ENCODE measurements at places on chromosomes 2 and 18. TPM values are rescaled to one million over a fixed set of nuclear protein-coding genes. Genes with fewer than 3 reads are reported as not detected.

DNA sequence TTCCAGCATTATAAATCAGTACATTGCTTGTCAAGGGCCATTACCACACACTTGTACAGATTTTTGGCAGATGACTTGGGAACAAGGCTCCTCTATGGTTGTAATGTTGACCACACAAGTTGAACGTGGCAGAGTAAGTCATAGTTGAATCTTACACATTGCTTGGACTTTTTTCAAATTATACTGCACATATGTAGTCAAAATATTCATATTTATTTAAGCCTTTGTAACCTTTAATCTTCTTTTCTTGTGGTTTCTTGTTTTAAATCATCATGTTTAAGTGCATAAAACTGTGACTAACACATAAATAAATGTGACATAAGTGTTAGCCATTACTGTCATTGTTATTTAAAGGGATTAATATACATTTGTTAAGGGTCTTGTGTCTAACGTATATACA lies 52.1 kb upstream of the EPB41L5 start:
- no peak for DNase-seq

DNA sequence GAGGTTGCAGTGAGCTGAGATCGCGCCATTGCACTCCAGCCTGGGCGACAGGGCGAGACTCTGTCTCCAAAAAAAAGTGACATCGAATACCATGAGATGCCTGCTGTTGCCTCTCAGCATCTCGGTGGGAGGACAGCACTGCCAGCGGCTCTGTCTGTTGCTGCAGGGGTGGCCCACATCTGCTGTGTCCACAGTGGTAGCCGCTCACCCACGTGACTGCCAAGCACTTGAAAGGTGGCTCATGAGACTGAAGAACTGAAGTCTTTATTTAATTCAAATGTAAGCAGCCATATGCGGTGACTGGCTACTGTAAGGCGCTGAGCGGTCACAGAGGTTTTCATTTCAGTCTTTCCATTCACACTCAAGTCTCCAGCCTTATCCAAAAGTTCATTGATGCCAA lies 25.8 kb downstream of the IMPA2 start:
- DNase-seq = no peak

- no peak for DNase-seq
Measured at GRCh38 chr2:237227592-237228280, 142.0 kb downstream of the COPS8 start.

GRCh38 chr2:239778861-239779558 lies 246.1 kb downstream of the NDUFA10 start:
- no peak for DNase-seq

DNA sequence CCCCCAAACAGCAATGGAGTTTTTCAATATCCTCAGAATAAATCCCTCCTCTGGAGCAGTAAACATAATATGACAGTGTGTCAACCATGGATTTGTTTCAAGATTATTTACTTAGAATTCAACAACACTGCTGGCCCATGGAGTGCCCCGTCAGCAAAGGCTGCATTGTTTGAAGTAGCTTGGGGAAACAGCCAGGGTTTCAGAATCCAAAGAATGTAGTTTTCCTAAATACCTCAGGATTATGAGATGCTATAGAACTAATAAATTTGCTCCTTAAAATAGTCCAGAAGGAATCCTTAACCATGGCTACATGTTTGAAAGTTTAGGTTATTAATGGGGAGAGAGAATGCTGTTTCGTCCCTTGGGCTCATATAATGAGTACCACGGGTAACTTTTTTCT lies 13.1 kb upstream of the CETN1 start:
- no peak for DNase-seq

DNA sequence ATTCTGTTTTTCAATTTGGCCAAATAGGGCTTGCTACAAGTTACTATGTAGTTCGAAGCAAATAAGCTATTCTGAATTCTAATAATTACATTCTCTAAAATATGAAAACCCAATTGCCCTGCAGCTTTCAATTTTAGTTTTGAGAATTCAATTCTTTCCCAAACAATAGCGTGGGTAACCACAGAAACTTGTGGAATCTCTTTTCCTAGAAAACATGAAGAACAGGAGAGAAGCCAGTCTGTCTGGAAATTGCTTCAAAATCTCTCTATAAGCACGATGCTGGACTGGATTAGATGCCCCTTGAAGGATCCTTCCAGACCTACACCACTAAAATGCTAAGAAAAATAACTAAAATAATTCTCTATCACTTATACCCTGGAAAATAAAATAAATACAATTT lies 115.0 kb downstream of the THADA start:
- no peak for DNase-seq

DNA sequence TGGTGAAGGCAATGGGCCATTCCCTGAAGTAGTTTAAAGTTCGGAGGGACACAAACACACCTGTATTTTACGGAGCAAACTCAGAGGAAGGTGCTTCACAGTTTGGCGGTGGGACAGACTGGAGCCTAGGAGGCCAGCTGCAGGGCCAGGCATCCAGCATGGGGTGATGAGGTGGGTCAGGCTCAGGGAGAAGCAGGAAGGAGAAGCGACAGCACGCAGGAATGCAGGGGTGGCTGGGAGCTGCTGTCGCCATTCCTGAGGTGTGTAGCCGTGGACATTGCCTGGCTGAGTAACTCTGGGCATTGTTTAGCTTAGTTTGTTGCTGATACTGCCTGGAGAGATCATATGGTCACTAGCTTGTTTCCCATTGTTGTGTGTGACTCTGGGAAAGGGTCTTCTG lies 35.8 kb upstream of the METTL21A start:
- no peak for DNase-seq

The UGGT1 gene
- total RNA-seq = 26.4 TPM
